NCI-H510A (cell line): ENCODE measurements at places on chromosomes 12 and 14.

GRCh38 chr12:50505675-50506530 lies 1.1 kb downstream of the DIP2B start:
- DNase-seq, result no peak

DNA sequence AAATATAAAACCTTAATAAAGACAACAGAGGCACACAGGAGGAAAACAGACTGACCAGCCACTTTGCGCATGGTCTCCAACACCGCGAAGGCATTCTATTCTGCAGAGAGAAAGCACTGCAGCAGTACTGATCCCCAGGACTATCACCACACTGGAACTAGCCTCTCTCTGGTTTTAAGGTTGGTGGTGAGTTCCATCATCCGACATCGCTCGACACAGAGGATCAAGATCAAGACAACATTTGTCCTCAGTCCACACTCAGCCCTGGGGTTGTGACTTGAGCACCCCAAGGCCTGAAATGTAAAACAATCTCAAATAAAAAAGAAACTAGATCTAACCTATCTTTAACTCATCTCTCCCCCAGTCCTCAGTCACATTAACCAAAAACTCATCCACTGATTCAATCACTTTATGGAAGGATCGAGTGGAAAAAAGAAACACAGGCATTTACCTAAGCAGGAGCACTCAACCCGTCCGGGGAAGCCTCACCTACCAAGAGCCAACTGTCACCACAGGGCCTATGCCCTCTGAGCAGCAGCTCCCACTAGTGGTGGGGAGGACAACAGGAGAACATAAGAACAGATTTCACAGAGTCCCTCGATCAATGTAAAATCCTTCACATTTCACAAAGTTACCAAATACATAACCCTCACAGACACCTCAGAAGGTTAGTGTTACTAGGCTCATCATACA lies 17.7 kb downstream of the STXBP6 start:
- DNase-seq, result no peak

GRCh38 chr12:54657105-54657607 lies 9.0 kb upstream of the DCD start:
- DNase-seq, result no peak

GRCh38 chr12:26077915-26078702 lies 46.7 kb downstream of the BHLHE41 start:
- no peak for DNase-seq

DNA sequence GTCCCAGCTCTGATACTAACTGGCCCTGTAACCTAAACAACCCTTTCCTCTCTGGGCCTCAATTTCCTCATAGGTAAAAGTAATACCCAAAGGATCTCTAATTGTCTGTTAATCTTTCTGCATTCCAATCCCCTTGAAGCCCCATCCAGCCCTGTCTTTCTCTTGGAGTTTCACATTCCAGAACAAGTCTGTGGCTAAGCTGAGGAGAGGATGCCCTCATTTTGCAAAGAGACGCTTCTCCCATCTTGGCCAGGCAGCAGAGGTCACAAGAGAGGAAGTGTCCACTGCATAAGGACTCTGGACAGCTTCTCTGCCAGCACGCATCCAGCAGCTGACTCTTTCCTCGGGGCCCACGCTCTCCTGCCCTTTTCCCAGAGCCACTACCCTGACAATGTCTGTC lies 263.4 kb upstream of the FKBP4 start:
- no peak for DNase-seq

DNA sequence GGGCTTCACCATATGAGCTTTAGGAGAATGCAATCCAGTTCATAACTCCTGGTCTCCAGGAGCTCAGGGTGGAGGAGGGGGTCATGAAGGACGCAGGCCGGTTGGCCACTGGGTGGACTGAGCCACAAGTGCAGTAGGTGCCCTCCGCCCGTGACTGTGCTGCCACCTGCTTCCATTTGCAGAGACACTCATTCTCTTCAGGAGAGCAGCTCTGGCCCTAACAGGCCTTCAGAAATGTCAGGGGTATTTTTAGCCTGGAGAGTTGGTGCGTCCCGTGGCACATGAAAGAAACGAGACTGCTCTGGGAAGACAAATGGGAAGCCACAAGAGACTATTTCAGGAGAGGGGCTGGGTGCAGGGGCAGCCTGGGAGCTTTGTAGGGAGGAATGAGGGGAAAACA lies 74.6 kb upstream of the MYL2 start:
- no peak for DNase-seq

GRCh38 chr14:79802093-79802492 lies 409.2 kb downstream of the DIO2 start:
- DNase-seq, result no peak

GRCh38 chr12:95522692-95523091 lies 28.6 kb downstream of the USP44 start:
- DNase-seq, result no peak

DNA sequence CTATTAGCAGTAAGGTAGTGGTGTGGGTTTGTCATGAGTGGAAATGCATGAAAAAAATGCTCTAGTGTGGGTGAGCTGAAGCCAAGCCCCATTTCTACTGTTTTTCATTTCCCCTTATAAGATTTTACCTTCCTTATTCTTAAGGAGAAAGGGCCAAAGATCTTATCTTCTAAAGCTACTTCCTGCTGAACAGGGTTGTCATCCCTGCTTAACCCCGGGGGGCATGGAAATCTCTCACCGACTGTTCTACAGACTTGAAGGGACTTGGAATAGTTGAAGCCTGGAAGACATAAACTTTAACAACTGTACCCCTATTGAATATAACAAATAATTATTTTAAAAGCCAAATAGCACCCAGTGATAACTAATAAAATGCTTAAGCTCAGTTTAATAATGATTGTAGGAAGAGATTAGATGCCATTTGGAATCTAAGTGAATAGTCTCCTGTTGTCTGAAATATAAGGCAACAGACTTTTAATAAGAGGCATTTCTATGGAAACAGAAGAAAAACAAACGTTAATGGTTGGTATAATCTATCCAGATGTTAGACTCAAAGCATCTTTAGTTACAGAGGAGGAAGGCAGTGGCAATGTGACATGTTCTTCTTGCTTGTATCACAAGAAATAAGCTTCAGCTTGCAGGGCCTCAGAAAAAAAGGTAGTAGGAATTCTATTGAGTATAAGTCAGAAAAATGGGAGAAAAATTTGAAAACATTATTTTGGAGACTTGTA lies 1.8 kb upstream of the GMFB start:
- no peak for DNase-seq

- DNase-seq, result no peak
Measured at GRCh38 chr14:91681118-91681517, 50.8 kb downstream of the CATSPERB start.

- DNase-seq, result no peak
Measured at GRCh38 chr14:46279776-46280175, 371.8 kb downstream of the RPL10L start.

GRCh38 chr12:109783135-109783964 lies 49.8 kb downstream of the TRPV4 start:
- DNase-seq, result no peak

DNA sequence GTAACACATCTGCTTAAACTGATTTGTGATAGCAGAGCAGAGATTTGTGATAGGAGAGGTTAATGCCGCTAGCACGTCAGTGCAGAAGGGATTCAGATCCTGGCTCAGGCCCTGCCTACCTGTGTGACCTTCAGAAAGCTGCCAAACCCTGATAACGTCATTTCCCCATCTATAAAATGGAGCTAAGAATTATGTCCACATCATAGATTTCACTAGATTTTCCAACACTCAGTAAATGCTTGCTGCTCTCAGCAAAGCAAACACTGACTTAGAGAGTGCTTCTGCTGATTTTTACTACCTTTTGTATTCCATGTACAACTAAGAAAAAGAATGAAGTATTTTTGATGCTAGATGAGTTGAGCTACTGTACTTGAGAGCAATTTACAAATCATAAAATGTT lies 261.4 kb downstream of the ITPR2 start:
- DNase-seq, result no peak

DNA sequence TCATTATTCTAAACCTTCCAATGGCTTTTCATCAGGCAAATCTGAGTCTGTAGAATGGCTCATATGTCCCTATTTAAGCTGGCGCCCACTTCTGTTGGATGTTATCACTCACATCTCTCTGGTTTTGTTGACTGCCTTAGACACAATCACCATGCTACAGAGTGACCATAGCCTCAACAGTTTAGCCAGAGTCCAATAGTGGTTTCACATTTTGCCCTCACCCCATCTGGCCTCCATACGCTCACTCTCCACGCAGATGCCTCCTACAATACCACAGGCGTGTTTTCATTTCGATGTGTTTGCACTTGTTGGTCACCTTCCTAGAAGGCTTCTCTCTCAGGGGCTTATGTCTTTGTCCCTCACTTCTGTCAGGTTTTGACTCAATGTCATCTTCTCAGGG lies 3.4 kb downstream of the KLRB1 start:
- no peak for DNase-seq

GRCh38 chr12:104063712-104064030 lies 660 bp upstream of the HCFC2 start:
- DNase-seq, result peak; percentile 8

DNA sequence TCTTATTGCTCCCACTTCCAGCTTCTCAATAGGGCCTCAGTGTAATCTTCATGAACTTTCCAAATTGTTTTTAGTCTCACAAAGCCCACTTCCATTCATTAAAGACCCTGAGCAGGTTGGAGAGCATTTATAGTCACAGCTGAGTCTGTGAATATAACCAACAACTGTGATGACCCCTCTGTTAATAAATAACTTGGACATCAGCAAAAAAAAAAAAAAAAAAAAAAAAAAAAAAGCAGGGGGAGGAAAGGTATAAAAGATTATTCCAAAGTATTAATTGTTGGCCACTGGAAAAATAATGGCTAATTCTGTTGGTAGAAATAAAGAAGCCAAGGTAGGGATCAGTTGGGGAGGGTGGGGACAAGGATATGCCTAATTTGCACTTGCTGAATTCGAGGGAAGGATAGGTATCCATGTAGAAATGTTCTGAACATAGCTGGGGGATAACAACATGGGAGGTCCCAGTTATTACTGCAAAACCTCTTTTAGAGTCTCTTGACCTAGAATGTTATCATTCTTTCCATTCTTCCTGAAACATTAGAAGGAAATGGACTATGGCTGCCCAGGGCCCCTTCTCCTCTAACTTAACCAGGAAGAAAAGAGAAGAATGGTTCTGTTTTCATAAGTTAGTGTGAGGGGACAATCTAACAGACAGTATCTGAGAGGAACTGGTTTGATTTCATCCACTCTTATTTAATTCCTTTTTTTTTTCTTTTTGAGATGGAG lies 56.5 kb downstream of the SAMD4A start:
- DNase-seq, result no peak

- no peak for DNase-seq
Measured at GRCh38 chr14:70666361-70666686, 24.6 kb downstream of the TTC9 start.

DNA sequence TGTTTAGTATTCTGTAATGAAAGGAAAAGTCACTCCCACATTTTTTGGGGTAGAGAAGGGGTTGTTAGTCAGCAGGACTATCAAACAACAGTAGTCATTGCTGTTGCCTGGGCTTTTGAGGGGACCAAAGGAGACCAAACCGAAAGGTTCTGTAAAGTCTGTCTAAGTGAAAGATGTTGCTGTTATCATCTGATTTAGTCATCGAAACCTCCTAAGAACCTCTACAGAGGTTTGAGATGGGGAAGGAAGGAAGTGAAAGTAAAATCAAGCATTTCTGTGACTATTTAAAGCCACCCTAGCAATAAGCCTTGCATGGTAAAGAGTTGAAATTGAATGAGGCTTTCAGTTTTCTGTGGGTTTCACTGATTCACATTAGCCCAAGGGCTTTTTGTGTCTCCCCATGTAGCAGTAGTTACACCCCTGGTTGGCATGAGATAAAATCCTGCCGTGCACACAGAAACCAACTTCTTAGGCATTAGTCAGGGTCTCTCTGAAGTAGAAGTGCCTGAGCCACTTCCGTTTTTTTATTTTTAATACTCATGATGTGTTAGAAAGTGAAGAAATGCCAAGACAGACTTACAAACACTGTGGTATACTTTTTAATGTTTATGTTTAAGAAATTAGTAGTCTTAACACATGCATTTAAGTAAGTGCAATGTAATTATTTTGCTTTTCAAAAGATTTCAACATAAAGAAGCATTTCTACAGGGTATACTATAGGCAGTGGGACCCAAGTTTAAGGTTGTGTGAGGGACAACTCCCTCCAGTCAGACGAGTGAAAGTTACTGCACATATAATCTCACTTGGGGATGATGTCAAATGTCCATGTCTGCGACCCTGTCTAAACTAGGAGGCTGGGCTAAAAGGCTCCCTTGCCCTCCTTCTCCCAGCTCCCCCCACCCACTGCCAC lies 50.4 kb downstream of the DYRK2 start:
- DNase-seq, result no peak

- no peak for DNase-seq
Measured at GRCh38 chr14:88228522-88229236, 94.4 kb downstream of the KCNK10 start.
